Camera-type eye (tissue), 1 donor: ENCODE measurements at places on chromosomes 5 and 9. TPM values are rescaled to one million over a fixed set of nuclear protein-coding genes. Genes with fewer than 3 reads are reported as not detected.

Gene SIT1
- total RNA-seq, result not detected

Gene PELO
- 26.4 TPM for total RNA-seq

Gene NUTM2G
- total RNA-seq, result not detected

Gene SPATA31D3
- total RNA-seq, result not detected

Gene CSF1R
- total RNA-seq, result 22.4 TPM

Gene ADAMTS19
- total RNA-seq, result 36.0 TPM

Gene IL5
- not detected for total RNA-seq

Gene NDUFAF2
- total RNA-seq, result 16.9 TPM

Gene OBP2B
- total RNA-seq, result not detected

Gene ZNF879
- total RNA-seq, result 20.3 TPM

Gene OR1J2
- total RNA-seq, result not detected

Gene PCDHGC3
- total RNA-seq, result 79.3 TPM

Gene C9orf153
- 1.2 TPM for total RNA-seq

Gene QRFP
- not detected for total RNA-seq

Gene SOX30
- total RNA-seq, result 0.16 TPM

Gene FOXD4L4
- total RNA-seq, result 0.22 TPM

Gene SAXO1
- total RNA-seq, result 0.05 TPM

Gene SCAMP1
- total RNA-seq, result 123 TPM

Gene MED10
- 23.0 TPM for total RNA-seq

Gene CDH10
- total RNA-seq, result 7.0 TPM

Gene RELL2
- total RNA-seq, result 4.0 TPM

Gene CCNI2
- total RNA-seq, result 0.60 TPM

Gene IFNA21
- not detected for total RNA-seq

Gene PCDH1
- total RNA-seq, result 23.0 TPM

Gene PRR16
- 5.5 TPM for total RNA-seq

Gene MOB3B
- 19.6 TPM for total RNA-seq

Gene ANKH
- total RNA-seq, result 50.7 TPM
